ENCODE measurements at places on chromosomes 13 and 19.

DNA sequence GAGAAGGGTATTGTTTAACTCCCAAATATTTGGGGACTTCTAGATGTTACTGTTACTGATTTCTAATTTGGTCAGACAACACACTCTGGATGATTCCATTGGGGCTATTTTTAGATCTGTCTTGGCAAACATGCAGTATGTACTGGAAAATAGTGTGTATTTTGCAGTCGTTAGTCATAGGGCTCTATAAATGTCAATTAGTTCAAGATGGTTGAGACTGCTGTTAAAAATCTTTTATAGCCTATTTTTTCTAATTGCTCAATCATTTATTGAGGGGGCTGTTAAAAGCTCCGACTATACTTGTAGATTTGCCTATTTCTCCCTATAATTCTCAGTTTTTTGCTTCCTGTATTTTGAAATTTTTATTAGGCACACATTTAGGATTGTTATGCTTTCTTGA lies 31.4 kb downstream of the PPP5C start:
- DNase-seq: no peak

- no peak for DNase-seq
These were observed 66.7 kb downstream of the LRRC63 start for GRCh38 chr13:46278474-46278873.

DNA sequence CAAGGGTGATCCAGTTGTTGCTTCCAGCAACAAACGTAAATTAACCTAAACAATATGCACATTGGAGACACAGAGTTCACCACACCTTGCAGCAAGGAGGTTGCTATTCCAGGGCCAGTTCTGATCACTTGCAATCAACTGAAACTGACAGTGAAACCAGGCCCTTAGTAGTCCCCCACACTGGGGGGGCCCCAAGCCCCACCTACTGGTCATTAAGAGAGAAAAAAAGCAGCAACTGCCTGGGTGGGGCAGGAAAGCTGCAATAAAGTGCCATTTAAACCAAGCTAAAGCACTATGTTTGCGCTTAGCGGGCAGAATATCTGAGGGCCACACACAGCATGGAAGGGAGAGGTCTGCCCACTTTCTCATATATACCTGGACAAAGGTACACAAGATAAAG lies 51.5 kb downstream of the ATP7B start:
- no peak for DNase-seq

DNA sequence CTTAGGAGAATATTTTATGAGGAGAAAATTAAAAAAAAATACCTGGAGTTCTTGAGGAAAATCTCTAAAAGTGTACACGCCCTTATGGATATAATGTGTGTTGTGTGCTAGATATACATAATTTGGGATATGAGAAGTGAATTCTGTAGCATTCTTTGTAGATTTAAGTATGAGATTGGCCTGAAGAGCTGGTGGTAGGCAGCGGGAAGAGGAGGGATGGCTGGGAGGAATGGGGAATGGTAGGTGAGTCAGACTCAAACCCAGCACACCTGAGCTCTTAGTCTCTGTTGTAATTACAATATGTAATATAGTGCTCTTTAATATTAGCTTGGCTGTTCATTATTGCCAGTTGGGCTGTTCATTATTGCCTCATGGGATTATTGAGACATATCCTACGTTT lies 7.0 kb downstream of the CHAMP1 start:
- DNase-seq: no peak

- no peak for DNase-seq
These were observed 799.8 kb upstream of the SLC10A2 start for GRCh38 chr13:103866048-103866447.

- DNase-seq: no peak
These were observed 316.9 kb upstream of the TSHZ3 start for GRCh38 chr19:31666126-31666525.

All from retinal pigment epithelial cell (primary cell).